AG08395 (cell line): ENCODE measurements at places on chromosomes 12 and 14.

DNA sequence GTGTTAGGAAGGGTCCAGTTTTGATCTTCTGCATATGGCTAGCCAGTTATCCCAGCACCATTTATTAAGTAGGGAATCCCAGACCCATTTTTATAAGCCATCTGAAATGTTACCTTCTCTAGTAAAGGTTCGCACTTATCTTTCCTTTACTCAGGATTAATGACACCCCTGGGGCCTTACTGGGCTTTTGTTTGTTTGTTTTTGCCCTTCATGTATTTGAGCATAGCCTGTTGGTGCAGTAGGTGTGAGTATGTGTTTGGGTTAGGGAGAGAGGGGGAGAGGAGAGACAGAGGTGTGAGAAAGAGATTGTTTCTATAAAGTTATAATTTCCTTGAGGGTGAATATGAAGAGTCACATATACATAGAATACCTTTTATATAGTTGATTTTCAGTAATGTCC, 96.9 kb downstream of the AKAP6 start:
- no peak for DNase-seq

DNA sequence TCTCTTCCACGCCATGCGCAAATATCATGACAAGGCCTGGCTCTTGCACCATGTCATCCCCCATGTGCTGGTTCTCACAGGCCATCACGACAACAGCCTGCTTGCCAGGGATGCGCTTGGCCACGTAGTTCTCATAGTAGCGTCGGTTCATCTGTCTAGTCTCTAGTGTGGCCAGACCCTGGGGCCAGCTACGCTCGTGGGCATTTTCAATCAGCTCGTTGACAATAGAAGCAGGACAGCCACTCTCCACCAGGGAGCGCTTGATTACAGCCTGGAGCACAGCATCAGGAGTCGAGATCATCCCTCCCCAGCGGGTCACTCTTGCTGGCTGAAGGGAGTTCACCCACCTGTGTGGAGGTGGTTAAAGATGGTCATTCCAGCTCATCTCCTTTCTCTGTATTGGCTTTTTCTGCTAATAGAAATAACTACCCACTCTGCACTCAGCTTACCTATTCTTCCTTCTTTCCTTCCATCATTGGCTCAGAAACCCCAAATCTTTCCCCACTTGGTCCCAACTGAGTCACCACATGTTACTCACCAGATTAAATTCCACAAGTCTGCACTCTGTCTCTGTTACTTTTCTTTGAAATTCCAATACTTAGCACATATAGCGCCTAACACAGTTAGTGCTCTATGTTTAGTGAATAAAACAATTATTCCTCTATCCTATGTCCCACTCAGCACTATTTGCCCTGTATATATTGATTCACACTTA, 15.1 kb downstream of the RNF41 start:
- peak; percentile 51 for DNase-seq

- DNase-seq: no peak
Observed at GRCh38 chr12:84607170-84607819, 305.3 kb downstream of the SLC6A15 start.

- DNase-seq: peak; percentile 27
Observed at GRCh38 chr14:32697704-32698103, 241.0 kb upstream of the NPAS3 start.

DNA sequence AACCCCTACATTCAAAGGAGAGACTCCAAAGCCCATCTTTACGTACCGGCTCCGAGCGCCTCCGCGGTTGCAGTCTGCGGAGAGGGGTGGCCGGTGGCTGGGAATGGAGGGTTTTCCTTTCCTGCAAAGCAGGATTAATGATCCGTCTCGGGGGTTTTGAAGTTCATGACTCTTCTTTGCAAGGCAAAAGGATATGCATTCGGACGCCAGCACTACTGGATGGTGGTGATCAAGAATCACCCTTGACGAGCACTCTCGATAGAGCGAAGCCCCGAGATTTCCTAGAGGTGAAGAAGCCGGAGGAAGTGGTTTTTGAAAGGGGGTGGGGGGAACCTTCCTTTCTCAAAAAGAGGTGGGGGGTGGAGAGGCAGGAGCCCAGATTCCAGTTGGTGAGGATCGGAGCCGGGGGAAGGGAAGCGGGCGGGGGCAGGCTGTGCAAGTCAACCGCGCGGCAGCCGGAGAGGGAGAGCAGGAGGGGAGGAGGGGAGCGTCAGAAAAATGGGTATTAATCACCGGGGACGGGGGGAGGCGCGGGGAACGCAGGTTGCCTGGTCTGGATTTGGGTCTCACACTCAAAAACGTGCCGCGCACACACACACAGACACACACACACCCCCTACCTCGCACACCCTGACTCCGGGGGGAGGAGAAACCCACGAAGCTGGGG, at the start of gene GRIN2B:
Gene GRIN2B (minus strand): TSS at position 307 of the 667 bp plus-strand sequence. CDS start 115,394 bp downstream, outside the sequence.
- DNase-seq: no peak

DNA sequence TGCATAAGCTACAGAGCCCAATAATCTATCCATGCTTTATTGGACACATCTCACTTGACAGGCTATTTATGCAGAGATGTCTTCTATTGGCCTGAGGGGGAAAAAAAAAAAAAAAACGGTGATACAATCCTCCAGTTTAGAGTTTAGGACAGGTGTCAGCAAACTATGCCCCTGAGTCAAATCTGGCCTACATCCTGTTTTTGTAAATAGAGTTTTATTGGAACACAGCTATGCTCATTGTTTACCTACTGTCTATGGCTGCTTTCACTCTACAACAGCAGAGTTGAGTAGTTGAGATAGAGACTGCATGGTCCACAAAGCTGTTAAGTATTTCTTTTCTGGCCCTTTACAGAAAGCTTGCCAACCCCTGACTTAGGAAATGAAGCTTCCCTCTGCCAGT, 403.1 kb downstream of the C12orf75 start:
- DNase-seq: no peak

- DNase-seq: no peak
Observed at GRCh38 chr14:58364316-58364715, 31.4 kb upstream of the TOMM20L start.

- no peak for DNase-seq
Observed at GRCh38 chr12:130412384-130412783, 74.7 kb downstream of the PIWIL1 start.

DNA sequence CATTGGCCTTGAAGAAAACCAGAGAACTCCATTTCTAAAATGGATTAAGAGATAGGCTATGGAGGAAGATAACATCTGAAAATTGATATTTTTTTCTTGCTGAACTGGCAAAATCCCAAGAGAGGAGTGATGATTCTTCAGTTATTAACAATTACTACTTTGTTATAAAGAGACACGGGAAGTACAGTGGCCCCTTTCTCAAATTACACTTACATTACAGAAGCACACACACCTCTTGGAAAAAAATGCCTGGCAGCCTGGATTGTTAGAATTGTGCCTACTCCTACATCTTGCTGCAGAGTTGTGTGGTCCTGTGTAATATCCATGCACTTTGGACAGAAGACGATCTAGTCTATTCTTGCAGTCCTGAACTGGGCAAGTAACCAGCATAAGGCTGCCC, 71.7 kb downstream of the TGFB3 start:
- no peak for DNase-seq

DNA sequence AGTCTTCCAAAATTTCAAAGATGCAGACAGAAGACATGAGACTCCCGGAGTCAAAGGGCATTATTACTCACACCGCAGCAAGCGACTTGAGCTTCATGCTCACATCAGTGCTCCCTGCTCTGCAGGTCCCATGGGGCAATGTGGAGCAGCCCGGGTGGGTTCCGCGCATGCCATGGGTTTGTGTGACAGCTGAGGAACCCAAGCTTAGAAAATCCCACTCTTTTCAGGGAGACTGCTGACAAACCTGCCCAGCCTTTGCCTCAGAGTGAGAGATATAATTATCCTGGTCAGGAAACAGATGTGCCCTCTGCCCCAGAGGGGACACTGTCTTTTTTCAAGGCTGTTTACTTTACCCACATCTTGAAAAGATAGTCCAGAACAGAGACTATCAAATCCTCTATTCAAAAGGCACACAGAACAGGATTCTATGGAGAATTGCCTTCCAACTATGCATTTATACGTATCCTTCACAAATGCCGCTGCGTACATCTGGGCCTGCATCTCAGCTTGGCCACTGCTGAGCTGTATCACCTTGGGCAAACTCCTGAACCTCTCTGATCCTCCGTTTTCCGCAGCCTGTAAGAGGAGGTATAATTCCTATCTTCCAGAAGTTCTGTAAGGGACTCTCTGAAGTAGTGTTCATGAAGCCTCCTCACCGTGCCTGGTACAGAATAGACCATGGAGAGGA, 16.0 kb downstream of the C14orf132 start:
- DNase-seq: no peak
